CD4-positive, alpha-beta T cell treated with Interleukin-15 for 4 hours (primary cell): ENCODE measurements at places on chromosomes 5 and 9.

DNA sequence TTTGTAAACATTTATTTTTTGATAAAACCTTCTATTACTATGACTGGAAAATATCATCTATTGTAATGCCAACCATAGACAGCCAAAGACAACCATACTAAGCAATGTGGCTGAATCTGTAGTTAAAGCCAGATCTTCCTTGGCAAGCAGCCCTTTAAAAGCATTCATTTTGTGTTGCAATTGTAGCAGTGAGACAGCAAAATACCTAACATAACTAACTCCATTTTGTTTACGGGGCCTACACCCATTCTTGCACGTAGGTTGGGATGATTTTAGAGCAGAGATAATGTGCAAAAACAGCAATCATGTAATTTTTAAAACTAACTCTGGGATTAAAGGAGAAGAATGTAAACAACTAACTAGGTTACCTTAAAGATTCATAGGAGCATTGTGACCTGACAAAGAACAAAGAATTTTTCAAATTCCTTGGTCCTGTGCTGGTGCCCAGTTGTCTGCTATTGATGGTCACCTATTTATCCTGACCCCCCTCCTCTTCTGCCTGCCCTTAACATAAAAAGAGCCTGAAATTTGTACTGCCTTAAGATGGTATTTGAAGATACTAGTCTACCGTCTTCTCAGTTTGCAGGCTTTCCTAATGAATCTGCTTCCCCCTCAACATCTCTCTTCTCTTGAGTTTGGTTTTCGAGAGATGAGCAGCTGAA lies 10.6 kb downstream of the IFNA1 start:
- DNase-seq: no peak

DNA sequence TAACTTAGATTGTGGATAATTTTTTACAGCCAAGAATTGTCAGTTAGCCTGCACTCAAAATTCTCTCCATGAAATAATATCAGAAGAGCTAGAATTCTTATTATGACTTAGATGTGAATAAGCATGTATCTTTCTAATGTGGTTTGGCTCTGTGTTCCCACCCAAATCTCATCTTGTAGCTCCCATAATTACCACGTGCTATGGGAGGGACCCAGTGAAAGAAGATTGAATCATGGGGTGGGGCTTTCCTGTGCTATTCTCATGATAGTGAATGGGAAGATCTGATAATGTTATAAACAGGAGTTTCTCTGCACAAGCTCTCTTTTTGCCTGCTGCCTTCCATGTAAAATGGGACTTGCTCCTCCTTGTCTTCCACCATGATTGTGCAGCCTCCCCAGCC lies 176.8 kb downstream of the MAT2B start:
- no peak for DNase-seq

DNA sequence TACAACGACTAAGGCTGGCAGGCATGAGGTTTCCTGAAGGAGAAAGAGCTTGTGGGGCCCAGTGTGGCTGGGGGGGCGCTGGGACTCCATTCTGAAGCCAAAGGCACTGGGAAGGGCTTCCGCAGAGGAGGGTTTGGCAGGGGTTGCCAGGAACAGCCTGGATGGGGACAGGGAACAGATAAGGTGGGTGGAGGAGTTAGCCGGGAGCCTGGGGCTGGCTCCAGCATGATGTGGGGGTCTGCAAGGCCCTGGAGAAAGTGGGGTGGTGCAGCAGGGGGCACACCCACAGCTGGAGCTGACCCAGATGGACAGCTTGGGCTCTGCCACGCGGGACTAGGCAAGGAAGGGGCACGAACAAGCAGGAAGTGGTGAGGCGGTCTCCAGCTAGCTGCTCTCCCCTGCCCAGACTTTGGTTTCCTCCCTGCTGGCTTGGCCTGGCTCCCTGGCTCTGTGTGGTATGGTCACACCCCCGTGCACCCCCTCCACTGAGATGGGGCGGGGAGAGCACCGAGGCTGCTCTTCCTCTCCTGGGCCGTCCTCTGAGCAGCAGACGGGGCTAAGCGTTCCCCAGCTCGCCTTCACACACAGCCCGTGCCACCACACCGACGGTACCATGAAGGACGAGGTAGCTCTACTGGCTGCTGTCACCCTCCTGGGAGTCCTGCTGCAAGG lies at the start of gene LTC4S:
Gene LTC4S (plus strand): TSS at position 519 of the 672 bp plus-strand sequence. CDS start 95 bp downstream, at position 614.
- peak; percentile 57 for DNase-seq

DNA sequence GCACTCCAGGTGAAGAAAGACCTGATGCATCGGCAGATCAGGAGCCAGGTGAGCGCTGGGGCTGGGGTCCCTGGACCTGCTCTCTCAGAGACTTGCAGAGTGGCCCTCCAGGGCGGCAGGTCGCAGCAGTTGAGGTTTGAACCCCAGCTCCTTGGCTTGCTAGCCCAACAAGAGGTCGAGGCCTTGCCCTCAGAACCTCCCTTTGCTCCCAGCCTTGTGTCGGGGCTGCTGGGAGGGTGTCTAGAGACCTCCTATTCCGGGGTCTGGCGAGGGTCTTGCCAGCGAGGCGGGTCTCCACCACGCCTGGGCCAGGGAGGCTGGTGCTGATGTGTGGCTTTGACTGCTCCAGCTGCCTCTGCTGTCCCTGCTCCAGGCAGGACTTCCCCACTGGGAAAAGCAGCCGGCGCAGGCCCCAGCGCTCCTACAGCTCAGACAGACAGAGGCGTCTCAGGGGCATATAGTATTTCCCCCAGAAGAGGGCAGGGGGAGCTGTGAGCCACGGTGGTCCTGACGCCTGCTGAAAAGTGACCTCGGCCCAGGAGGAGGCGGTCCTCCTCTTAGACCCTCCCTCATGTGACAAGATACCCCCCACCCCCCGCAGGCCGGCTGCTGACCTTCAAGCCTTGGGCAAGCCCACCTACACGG lies 38.3 kb downstream of the LRSAM1 start:
- no peak for DNase-seq

DNA sequence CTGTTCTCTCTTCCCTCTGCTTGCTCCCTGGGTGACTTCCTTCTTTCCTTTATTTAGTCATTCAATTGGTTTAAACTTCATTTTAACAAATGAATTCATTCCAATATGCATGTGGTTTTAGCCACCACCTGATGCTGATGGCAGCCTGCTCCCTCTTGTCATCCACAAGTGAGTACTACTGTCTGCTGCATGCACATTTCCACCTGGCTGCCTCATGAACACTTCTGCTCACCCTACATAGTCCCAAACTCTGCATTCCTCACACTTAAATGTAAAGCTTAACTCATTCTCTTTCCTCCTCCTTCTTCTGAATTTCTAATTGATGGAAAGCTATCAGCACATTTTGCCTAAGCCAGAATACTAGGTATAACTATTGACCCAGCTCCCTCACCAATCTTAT lies 184.7 kb upstream of the ZNF462 start:
- no peak for DNase-seq

DNA sequence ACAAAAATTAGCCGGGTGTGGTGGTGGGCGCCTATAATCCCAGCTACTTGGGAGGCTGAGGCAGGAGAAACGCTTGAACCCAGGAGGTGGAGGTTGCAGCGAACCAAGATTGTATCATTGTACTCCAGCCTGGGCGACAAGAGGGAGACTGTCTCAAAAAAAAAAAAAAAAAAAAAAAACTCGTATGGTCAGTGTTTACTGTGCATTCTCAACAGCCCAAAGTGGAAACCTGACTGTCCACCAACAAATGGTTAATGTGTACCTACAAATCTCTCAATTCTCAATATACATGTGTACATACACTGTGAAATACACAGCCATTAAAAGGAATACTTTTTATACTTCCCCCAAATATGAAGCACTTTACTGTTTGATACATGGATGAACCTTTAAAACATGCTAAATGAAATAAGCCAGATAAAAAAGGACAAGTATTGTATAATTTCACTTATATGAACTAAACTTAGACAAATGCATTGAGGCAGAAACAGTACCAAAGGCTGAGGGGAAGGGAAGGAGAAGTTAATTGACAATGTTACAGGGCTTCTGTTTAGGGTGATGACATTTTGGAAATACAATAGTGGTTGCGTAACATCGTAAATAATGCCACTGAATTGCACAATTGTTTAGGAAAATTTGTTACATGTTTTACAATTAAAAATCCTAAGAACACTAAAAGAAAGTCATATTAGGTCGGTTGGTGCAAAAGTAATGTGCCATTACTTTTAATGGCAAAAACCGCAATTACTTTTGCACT lies 16.5 kb downstream of the DNAJA1 start:
- DNase-seq: no peak

DNA sequence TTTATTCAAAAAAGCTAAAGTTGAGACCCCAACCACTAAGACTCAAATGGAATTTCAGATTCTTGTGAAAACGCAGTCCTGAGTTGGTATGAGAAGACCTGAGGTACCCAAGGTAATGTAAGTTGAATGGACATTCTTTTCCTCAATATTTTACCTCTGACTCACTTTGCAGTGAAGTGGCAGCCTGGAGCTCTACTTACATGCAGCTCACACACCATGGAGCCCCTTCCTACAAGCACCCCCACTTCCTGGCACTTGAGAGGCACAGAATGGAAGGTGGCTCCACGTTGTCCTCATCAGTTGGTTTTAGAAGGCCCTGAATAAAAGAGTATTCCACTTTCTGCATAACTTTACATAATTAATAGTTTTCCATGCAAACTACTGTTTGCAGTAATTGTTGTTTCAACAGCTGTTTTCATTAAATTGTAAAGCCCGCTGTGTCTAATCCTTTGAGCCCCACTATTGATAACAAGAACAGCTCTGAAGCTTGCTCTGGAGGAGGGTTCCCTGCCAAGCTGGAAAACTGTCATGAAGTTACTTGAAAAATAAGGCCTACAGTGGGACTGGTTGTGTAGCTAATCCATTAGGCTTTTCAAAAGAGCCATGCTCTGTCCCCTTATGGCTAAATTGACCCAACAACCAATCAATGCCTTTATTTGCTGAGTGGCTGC lies 102.2 kb upstream of the SPATA31D4 start:
- DNase-seq: no peak

DNA sequence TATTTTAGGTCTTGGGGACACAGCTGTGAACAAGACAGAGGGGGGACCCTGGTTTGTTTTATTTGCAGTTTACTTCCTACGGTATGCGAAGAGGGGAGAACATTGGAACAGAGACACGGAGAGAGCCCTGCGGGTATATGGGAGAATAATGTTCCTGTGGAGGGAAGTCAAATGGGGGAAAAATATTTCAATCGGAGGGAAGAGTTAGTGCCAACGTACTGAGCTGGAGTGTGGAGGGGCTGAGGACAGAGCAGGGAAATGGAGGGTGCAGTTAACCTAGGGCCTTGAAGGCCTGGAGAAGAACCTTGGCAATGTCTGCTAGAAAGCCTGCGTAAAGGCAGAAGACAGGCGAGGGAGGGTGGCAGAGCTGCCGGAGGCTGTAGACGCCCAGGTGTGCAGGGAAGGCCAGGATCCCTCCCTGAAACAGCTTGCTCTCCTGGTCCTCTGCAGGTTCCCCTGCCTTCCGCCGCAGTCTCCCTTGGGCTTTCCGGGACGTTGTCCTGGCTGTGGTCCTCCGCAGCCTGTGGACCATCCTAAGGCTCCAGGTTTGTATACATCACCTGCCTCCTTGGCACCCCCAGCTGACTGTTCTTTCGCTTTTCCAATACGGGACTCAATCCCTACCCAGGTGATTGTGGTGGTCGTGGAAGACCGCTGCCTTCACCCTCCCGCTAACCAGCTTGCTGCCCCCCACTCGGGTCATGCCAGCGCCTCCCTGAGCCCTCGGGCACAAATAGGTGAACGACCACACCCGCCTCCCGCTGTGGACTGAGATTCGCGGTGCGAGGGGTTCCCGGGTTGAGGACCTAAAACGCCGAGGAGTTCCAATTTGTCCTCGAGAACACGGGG lies 1.9 kb upstream of the RACK1 start:
- no peak for DNase-seq

GRCh38 chr9:37621273-37622121 lies 29.1 kb upstream of the TOMM5 start:
- no peak for DNase-seq

GRCh38 chr5:39604491-39604890 lies 179.7 kb upstream of the DAB2 start:
- DNase-seq: no peak

DNA sequence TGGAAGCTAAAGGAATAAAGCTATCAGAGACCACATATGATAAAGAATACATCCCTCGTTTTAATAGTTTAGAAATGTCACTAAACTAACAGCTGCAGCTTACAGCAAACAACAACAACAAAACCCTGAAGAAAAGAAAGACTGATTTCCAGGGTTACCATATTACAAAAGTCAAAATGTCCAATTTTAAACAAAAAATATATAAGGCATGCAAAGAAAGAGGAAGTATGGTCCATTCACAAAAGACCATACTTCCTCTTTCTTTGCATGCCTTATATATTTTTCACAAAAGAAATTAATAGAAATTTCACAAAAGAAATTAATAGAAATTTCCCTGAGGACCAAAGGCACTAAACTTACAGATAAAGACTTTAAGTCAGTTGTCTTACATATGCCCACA lies 354.2 kb downstream of the ARL15 start:
- no peak for DNase-seq

DNA sequence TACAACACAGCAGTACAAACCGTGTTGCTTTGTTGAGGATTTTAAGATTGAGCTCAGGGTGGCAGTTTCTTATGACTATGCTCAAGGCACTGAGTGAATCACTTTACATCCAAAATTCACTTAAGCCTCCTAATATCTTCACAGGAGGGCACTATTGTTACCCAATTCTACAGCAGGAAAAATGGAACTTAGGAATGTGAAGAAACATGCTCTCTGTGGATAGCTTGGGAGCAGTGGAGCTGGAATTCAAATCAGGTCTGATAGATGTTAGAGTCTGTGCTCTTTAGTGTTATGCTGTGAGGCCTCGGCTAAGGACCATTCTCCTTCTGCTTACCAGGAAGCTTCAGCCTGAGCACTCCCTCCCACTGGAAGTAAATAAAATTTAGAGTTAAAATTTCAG lies 18.7 kb upstream of the HMHB1 start:
- no peak for DNase-seq

- peak; percentile 81 for DNase-seq
Observed at GRCh38 chr9:114382699-114383520, 4.9 kb downstream of the AKNA start.

DNA sequence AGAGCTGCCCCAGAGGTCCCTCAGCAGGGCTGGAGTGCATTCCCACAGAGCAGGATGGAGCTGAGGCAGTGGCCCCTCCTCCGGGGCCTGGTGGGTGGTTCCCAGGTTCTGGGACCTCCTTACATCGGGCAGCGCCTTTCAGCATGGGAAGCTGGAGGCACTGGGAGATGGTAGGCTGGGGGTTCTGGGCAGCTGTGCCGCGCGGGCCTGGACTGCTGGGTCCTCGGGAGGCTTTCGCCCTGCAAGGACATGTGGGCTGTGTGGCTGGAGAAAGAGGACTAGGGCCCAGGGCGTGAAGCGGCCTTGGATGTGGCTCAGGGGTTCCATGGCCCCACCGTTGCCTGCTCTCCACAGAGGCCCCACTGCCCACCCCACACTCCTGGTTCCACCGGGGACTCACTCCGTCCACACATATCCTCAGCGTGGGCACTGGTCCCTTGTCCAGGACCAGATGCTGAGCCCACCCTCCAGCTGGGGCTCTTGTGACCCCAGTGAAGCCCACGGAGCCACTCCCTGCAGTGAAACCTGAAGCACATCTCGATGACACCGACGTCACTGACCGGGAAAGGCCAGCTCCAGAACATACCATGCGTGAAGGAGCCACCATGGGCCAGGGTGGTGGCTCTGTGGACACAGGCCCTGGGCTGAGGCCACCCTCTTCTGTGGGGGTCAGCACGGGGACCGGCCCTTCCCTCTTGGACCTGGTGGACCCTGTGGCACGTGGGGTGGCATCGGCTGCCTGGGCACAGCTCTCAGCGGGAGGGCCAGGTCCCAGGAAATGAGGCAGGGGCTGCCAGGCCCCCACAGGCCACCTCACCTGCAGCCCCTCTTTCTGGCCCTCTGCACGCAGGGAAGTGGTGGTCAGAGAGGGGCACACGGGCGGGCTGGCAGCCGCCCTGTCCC lies 31.5 kb upstream of the NKD2 start:
- DNase-seq: no peak

GRCh38 chr5:178464431-178465048 lies 125.7 kb downstream of the COL23A1 start:
- DNase-seq: no peak
